ENCODE measurements at places on chromosomes 5 and 9.

- DNase-seq: no peak
These were observed 81.6 kb downstream of the PLPP1 start for GRCh38 chr5:55453211-55453610.

DNA sequence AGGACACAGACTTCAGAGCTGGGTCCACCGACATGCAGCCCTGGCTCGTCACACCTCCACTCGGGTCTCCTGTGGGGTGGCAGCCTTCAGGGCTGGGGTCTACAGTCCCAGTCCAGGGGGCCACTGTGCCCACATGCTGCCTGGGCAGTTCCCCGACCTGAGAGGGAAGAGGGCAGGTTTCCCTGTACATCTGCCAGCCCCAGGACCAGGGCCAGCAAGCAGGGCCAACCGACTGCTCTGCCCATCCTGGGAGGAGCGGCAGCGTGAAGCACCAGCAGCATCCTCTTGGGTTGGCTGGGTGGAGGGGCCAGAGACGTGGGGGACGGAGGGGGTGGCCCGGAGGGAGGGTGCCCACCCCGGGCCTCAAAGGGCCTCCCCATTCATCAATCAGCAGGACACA is 120.6 kb upstream of the SARDH start:
- DNase-seq: no peak

DNA sequence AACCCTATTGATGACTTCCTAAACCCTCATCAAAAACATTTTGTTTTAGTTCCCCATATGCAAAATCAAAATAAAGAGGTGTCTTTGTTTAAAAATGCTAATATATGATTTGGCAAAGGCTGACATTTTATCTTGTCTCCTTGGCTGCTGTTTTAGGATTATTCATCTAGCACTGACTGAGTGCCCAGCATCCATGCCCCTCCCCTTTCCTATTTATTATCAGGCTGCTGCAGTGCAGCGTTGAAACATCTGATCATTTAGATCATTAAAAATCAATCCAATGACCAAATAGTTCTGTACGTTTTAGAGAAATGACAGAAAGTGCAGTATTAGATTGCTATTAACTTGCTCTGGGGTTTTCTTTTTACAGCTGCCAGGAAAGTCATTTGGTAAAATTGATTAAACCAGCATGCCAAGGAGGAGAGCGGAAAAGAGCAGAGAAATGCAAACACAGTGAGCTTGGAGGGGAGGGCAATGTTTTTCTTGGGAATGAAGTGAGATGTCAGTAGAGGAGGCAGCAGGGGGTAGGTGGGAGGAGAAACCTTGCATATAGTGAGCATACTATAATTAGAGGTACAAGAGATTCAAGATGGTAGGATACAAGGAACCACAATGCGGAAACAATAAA is 286.3 kb downstream of the PDE4D start:
- no peak for DNase-seq

GRCh38 chr9:79759460-79759859 is 187.7 kb downstream of the TLE4 start:
- no peak for DNase-seq

DNA sequence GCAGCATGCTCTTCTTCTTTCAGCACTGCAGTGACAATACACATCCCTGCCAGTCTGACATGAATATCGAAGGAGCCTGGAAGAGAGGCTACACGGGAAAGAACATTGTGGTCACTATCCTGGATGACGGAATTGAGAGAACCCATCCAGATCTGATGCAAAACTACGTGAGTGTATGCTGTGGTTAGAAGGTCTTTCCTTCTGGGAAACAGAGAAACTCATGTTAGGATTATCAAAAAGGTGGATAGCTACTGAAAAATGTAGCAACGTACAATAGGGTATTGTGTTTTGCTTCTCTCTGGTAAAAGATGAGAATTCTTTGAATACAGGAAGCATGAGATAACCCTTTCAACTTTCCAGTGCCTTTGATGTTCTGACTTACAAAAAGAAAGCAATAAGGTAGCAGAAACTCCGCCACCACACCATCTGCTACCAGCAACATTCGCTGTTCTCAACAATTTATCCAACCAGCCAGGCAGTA is 133.3 kb downstream of the PCSK5 start:
- DNase-seq: no peak

DNA sequence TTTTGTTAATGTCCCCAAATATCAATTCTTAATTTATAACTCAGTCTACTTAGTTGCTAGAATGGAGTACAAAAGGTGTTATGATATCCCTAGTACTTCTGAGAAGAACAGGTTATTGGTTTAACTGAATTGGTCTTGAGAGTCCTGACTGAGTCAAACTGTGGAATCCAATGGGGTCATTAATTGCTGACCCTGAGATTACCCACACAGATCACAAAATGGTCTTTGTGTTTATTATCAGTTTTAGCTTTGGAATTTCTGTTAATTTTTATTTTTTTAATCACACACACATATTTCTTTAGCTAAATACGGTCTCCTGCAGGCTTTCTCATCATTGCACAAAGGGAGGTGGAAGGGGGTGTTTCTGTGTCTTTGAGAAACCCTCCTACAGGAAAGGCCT is 301.6 kb downstream of the EBF1 start:
- no peak for DNase-seq

DNA sequence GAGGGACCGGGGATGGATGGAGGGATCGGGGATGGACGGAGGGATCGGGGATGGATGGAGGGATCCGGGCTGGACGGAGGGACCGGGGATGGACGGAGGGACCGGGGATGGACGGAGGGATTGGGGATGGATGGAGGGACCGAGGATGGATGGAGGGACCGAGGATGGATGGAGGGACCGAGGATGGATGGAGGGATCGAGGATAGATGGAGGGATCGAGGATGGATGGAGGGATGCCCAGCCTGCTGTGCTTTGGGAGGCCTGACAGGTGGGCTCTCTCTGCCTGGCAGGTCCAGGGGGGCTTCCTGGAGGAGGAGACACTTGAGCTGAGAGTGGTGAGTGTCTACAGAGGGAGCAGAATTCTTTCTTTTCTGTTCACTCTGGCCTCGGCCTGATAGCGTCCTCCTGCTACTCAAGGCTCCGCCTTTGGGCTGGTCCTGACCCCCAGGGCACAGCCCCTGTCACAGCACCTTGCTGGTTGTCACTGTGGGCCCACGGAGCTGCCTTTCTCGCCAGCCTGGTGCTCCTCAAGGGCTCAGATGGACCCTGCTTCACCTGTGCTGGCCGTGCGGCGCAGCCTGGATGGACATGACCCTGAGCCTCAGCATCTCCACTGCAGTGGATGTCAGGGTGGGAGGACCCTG is 42.2 kb upstream of the RNF130 start:
- no peak for DNase-seq

DNA sequence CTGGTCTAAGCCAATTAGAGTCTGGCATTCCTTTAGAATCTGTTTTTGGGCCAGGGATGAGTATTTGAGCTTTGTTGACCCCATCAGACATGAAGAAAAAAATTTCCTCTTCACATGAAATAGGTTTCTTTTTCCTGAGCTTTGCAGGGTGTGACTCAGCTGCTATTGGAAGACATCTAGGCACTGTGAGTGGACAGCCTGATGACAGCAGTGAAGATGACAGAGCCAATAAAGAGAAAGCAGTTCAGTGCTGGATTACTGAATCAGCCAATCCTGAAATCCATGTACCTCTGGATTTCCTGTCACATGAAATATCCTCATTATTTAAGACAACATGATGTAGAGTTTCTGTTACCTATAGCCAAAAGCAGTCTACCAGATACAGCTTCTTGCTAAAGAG is 51.3 kb upstream of the GRIA1 start:
- DNase-seq: no peak

DNA sequence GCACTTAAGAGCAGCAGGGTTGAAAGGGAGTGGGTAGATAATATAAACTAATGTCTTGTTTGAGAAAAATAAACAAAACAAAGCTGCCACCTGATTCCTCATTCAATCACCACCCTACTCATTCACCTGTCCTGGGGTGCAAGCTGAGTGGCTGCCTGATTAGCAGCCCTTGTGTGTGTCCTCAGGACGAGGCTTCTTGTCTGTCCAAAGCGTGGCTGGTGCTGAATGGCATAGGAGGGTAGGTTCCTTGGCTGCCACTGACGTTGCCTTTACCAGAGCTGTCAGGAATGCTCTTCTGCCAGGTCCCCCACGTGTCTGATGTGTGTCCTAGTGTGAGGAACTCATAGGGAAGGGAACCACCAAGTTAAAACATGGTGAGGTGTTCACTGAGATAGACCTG is 146.6 kb upstream of the SLC24A2 start:
- DNase-seq: no peak

- no peak for DNase-seq
These were observed 88.0 kb upstream of the MAN2A1 start for GRCh38 chr5:109601736-109602135.

DNA sequence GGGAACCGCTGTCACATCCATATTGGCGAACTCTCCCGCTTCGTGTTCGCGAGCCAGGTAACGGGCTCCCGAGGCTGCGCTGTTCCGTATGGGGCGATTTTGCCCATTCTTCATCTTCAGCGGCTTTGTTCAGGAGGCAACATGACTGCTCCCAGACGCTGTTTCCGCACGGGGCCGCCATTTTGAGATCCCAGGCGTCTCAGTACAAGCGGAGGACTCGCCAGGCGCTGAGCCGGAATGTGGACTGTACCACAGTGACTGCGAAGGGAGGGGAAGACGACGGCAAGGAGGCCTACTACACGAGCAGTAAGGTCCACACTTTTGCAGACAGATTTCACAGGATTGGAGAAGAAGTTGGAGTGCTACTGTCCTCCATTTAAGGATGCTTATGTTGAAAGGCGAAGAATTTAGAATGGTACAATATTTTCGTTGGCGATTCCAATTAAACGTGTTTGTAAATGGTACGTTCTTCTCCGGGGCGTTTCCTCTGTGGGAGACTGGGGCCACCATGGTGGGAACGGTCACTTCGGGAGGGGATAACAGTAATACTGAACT is 41.6 kb upstream of the ZNF300 start:
- DNase-seq: peak; percentile 94

DNA sequence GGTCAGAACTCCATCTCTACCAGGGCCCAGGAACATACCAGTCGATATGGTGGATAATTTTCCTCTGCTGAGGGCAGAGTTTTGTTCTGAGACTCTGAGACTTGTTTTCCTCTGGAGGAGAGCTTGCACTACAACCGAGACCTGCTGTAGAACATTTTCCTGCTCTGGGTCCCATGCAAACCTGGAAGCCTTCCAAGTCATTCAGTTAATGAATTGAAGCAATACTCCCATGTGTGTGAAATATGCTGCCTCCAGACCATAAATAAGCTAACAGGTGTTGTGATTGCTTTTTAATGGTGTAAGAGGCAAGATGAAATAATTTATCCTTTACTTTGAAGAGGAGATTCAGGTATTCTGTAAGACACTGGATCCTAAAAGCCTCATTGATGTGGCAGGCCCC is 372.8 kb downstream of the TMEM167A start:
- DNase-seq: no peak

GRCh38 chr5:33433303-33434240 is 7.2 kb upstream of the TARS1 start:
- no peak for DNase-seq

GRCh38 chr5:96150007-96150406 is 188.4 kb upstream of the ELL2 start:
- no peak for DNase-seq

DNA sequence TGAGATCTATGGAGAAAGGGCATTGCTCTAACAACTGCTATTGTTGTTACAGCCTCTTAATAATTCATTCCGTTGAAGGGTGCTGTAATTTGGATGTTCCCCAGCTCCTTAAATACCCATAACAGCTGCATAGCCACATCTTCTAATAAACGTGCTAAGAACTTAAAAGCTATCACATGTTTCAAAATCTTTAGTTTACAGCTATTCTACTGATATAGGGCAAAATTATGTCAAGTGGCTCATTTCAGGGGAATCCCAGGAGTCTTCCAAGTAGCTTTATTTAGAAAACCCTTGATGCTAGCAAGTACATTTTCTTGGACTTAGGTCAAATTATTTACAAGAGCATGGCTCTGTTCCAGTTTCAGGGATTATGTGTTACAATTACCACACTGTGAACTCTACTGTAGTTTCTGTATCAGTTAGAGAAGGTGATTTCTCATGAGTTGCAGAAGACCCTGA is 990.4 kb upstream of the ACO1 start:
- peak; percentile 18 for DNase-seq

DNA sequence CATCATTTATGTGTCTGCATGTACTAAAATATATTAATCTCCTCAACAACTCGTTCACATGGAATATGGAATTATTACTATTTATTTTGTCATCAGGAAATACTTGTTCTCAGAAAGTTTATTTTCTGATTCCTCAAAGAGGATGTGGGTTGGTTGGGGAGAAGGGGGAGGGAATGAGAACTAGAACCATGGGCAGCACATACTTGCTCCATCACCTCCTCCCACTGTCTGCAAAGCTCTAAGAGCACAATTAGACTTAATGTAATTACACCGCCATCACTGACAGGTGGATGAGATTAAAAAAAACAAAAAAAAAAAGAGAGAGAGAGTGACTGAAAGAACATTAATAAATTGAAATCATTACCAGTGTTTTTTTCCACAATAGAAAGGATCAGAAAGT is 98.2 kb downstream of the OXCT1 start:
- no peak for DNase-seq

GRCh38 chr5:74390822-74391221 is 249.7 kb downstream of the ENC1 start:
- no peak for DNase-seq

DNA sequence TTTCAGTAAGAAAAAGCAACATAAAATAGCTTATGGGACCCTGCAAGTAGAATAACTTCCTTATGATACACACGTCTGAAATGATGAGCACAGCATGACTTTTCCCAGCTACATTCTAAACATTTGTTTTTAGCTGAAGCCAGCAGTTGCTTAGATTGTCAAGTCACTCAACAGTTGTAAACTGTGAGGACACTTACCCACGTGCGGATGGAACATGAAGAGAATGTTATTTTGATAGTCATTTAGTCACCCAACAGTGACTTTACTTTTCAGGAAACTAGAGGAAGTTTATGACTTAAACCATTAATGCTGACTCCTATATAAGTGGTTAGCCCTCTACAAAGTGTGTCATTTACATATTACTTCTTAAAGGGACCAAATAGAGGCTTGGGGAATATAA is 3.0 kb downstream of the HACD4 start:
- DNase-seq: no peak

- no peak for DNase-seq
These were observed 8.5 kb upstream of the PRXL2C start for GRCh38 chr9:96663506-96664120.

DNA sequence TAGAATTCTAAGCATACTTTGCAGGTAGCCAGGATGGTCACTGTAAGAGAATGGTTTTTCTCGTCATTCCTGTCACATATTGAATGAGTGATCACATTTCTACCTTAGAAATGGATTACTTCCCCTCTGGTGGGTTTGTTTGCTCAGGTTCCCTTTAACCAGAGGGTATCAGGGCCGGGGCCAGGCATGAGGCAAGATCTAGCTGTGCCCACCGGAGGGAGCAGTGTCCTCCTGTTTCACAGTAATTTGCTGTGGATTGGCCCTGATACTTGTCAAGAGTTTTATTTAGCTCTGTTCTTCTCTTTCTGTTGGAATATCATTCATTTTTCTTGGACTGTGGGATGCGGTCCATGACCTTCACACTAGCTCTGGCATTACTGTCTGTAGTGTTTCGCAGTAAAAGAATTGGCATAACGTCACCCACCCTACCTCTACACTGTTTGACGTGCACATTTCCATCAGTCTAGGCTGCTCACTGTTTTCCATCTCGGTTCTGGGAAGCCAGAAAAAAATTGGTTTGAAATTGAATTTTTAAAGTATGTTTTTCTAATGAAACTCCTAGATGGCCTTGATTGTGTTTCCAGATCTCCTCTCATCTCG is 42.4 kb upstream of the ZBED3 start:
- no peak for DNase-seq

GRCh38 chr9:137026828-137027227 is 1.2 kb downstream of the ABCA2 start:
- DNase-seq: no peak
